ENCODE measurements at places on chromosomes 12 and 14.

DNA sequence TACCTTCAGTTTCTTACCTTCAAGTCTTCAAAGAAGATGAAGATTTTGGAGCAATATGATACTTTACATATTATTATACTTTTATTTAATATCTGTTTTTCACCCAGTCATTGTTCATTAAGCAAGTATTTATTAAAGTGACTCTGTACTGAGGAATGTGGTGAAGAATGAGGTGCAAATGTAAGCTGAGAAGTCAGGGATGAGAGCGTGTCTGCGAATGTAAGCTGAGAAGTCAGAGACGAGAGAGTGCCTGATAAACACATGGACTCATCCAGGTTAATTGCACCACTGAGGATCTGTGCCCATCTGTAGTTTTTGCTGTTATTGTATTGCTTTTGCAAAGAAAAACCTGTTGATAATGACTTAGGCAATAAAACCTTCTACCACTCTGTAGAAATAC, 211.9 kb upstream of the FAR2 start:
- no peak for DNase-seq

GRCh38 chr14:100471441-100472093, 115.7 kb downstream of the BEGAIN start:
- DNase-seq, result no peak

DNA sequence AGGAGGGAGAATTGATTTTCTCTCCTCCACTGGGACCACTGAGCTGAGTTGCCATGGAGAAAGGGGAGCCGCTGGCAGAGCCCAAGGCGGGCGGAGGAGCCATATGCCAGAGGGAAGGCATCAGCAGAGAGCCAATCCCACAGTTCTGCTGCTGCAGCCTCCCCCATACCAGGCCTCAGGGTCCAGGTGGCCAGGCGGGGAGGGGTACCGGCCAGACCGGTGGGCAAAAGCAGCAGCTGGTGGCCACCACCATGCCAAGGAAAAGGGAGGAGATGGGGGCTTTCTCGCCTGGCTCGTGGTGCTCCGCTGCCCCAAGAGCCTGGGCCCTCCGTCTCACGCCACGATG, 72.8 kb downstream of the PITPNM2 start:
- DNase-seq, result no peak

DNA sequence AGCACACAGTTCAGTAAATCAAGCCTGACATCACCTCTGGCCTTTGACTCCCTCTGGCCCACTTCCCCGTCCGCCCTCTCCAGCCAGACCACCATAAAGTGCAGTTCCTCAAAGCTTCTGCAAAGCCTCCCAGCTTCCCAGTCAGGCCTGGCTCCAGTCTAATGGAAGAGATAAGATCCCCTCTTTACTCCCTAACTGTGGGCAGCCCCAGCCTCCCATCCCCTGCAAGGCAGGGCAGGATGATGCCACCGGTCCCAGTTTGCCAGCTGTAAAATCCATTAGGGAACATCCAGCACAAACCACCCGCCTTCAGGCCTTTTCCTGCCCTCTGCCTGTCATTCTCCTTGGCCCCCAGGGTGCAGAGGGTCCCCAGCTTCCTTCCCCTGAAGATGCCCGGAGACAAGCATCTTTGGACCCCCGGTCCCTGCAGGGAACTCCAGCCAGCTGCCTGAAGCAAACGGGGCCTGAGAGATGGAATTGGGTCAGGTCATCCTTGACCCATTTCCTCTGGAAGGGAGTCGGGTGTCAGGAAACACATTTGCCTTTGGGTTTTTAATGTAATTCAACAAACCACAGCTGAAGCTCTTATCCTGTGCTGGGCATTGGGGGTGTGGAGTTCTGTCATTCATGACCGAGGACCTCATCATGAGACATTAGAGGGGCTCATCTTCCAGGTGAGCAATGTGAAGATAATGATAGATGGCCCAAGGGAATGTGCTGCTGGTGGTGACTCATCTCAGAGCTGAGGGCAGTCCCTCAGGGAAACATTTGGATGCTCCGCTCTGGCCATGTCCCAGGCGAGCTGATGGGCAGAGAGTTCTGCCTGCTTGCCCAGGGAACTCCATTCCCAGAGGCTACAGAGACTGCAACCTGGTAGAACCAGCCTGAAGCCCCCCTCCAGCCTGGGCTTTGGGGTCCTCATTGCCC, 93.8 kb upstream of the CLMN start:
- no peak for DNase-seq

DNA sequence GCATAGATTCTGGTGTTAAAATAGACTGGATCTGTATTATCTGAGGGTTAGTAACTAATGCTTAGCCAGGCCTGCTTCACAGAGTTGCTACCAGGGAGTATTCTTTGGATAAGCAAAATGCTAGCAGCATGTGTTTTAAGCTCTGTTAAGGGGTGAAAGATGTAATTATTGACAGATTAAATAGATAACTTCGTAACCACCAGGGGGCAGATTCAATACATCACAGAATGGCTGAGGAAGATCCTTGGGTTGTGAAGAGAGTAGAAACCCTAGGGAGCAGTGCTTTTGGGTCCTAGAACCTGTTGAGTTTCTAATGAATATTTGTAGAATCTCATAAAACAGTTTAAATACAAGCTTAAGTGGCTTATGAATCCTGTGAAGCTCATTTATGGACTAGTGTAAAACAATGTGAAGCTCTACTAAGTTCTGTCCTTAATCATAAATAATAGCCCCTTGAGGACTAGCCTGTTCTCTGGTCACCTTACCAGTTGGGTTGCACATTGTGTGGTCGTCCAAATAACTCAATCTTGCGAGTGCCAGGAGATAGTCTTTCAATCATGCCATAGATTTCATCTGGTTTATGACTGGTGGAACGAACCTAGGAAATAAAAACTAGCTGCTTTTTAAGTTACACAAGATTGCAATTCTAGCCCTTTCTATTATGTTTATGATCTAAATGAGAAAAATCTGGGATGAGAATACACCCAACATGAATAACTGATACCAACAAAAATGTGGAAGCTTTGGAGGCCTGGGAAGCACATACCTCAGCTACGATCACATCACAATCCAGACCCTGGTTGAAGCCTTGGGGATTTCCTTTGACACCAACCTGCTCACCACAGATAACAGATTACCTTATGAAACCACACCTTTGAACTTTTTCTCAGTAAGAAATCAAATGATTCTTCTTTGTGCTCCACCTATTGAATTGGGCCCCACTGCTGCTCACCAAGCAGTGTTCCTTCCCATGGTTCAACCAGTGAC, 12.3 kb downstream of the METTL3 start:
- DNase-seq, result peak; percentile 23

DNA sequence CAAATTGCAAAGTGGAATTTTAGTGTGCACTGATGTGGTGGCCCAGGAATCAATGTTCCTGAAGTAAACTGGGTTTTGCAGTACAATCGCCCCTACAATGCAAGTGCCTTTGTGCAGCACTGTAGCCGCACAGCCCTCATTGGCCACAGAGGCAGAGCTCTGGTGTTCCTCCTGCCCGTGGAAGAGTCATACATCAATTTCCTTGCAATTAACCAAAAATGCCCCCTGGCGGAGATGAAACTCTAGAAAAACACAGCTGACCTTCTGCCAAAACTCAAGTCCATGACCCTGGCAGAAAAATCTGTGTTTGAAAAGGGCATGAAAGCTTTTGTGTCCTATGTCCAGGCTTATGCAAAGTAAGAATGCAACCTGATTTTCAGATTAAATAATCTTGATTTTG, 117.9 kb upstream of the PRB2 start:
- DNase-seq, result no peak

DNA sequence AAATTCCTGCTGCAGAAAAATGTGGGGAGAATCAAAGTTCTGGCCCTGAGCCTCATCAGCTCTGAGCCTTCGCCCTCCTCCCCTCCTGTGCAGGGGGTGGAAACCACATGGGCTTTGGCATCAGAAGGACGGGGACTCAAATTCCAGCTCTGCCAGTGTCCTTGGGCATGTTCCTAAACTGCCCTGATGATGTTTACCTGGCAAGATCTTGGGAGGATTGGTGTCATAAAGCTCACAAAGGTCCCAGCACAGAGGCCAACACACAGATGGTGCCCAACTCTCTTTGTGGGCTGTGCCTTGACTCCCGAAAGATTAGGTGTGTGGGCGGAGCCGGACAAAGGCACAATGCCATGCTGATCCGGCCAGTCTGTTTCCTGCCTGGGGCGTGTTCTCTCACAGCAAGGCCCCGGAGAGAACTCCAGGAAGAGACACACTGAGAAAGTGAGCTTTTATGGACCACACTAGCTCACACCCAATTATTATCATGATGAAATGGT, 20.5 kb upstream of the CLMN start:
- DNase-seq, result no peak

DNA sequence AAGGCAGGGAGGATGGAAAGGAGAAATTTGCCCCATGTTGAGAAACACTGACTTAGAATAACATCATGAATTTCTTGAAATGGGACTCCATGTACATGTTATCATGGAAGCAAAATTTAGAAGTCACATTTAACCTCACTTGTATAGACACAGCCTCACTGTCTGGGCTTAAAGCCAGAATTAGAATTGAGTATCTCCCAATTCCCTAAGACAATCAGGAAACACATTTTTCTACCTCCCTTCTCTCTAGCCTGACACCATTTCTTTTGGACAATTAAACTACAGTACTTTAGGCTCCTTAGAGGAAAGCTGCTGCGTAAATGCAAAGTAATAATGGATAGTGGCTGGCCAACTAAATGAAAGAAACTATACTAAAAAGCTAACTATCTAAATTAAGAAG, 795.5 kb downstream of the C12orf50 start:
- DNase-seq, result peak; percentile 6

DNA sequence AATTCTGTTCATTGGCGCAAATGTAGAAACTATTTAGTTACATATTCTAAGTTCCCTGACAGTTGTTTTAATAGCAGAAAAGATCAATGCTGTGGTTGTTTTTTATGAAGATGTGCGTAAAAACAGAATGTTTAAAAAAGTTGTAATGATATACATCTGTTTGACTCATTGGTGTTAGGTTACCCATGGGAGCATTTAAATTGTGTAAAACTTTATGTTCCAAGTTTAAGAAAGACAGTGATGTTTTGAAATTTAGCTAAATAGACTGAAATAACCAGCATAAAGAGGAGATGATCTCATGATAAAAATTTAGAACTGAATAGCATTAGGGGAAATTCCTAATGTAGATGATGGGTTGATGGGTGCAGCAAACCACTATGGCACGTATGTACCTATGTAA, 3.6 kb downstream of the PELI2 start:
- no peak for DNase-seq

GRCh38 chr14:76311079-76311758, 64.7 kb upstream of the ESRRB start:
- DNase-seq, result no peak

DNA sequence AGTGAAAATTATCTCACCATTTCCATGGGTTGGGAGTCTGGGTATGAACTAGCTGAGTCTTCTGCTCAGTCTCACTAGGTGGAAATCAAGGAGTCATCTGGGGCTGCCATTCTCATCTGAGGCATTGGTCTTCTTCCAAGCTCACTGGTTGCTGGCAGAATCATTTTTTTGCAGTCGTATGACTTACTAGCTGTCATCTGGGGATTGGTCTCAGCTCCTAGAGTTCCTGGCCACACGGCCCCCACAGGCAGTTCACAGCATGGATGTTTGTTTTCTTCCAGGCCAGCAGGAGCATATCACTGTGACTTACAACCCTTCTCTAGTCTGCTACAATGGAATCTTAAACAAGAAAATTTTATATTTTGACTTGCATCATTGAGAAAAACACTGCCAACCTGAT, 18.6 kb upstream of the OR10AD1 start:
- DNase-seq, result no peak

GRCh38 chr12:50985322-50985721, 33.0 kb downstream of the HIGD1C start:
- DNase-seq, result peak; percentile 84

GRCh38 chr12:19575337-19576243, 136.3 kb downstream of the AEBP2 start:
- no peak for DNase-seq

- no peak for DNase-seq
Measured at GRCh38 chr12:112841906-112842305, 50.4 kb downstream of the RPH3A start.

- peak; percentile 79 for DNase-seq
Measured at GRCh38 chr12:19369691-19370148, 69.6 kb upstream of the AEBP2 start.

DNA sequence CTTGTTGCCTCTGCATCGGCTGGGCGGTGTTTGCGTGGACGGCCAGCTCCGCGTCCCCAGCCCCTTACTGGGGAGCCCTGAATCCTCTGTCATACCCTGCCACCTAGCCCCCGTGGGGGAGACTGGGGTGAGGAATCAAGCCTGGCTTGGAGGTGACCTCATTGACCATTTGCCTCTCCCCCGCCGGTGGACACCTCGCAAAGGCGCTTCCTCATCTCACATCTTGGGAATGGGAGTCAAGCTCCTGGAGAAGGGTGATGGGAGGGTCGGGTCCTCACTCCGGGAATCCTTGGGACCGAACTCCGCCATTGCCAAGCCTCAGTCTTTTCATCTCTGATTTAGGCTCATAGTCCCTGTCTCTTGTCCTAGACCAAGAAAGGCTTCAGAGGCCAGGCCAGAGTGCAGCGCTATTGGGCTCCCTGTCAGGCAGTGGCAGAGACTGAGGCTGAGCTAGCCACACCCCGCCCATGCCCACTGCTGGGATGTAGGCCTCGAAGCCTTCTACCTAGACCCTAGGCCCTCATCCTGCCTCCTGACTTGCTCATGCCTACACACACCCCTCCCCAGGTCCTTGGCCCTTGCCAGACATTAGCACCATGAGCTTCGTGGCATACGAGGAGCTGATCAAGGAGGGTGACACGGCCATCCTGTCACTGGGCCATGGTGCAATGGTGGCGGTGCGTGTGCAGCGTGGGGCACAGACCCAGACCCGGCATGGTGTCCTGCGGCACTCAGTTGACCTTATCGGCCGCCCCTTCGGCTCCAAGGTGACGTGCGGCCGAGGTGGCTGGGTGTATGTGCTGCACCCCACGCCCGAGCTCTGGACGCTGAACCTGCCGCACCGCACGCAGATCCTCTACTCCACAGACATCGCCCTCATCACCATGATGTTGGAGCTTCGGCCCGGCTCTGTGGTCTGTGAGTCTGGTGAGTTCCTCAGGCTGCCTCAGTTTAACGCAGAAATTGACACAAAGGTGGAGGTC, 678 bp downstream of the TRMT61A start:
- DNase-seq, result no peak

GRCh38 chr12:5026342-5026938, 17.2 kb upstream of the KCNA5 start:
- DNase-seq, result no peak

DNA sequence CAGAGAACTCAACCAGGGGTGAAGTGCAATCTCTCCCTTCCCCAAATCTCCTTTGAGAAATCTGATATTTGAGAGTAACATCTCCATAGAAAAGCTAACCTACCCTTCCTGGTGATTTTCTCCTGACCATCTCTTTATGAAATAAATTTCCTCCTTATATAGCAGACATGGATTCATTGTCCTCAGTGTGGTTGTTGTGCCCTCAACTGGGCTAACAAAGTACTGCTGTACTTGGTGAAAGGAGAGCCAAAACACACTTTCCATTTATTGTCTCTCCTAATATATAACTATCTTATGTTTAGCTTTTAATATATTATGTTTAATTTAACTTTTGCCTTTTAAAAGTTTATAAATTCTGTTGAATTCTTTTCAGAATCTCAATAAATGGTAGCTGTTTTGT, 65.1 kb upstream of the SLCO1B1 start:
- DNase-seq, result no peak
